ENCODE measurements at places on chromosomes 3 and 15.

- peak; percentile 71 for DNase-seq
These were observed 36.9 kb downstream of the SENP8 start for GRCh38 chr15:72155003-72155621.

DNA sequence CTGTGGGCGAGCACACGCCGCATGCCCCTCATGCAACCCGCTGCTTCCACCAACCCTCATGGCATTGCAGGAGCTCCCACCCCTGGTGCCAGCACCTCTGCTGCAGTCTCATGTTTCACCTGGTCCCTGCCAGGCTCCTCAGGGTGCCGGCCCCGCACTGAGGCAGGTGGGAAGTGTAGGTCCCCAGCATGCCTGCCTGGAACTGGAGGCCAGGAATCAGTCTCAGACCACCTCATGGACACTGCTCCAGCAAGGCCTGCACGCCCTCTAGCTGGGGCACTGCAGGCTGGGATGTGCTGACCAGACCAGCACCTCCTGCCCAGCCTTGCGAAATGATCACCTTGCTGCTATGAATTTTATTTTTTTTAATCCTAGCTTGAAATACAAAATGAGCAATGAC, 39.1 kb downstream of the OCA2 start:
- DNase-seq, result no peak

DNA sequence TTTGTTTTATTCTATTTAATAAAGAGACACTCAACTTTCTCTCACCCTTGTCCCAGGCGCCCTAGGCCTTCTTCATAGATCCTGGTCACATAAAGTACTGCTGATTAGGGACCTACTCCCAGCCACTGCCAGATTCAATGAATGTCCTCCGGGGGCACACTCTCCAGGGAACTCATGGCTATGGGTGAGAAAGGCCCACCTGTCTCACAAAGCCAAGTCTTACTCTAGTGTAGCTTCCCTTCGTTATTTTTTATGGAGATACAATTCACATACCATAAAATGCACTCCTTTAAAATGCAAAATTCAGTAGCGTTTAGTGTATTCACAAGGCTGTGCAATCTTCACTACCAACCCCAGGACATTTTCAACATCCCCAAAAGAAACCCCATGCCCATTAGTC, 87.8 kb downstream of the ADCY5 start:
- DNase-seq, result no peak

DNA sequence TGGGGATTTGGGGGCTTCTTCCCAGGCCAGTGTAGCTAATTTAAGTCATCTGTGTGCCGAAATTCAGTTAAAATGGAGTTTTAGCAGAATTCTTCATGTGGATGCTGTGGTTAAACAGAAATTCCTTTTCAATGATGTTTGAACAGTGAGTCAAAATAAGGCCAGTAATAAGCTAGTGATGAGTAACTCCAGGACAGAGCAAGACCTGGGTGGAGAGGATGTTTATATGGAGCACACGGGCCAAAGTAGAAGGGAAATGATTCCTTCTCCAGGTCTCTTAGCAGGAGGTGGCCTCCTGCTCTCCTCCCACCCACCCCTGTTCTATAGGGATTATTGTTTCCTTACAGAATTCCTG, 31.9 kb upstream of the UACA start:
- peak; percentile 91 for DNase-seq

GRCh38 chr3:39387411-39387975, 4.3 kb downstream of the SLC25A38 start:
- DNase-seq, result no peak

DNA sequence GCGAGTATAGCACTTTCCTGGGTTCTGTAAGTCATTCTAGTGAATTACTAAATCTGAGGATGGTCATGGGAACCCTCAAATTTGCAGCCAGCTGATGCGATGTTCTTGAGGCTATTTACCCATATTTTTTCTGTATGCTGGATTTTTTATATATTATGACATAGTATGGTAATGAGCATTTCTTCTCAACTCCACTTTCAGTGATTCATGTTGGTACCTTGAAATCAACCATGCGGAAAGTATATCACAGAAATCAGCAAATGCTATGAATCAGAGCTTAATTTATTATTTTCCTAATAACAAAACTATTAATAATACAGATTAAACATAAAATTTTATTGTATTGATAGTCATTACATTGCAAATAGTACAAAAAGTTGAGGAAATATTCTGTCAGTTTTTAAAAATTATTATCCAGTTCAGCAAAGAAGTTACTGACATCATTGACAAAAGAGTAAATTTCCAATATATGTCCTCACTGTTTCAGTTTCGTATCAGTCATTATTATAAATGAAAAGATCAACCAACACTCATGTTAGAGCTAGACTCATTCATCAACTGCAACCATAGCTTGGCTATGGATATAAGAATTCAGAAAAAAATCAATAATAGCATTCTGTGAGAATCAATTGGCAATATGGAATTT, 164.3 kb upstream of the SETMAR start:
- no peak for DNase-seq

- DNase-seq, result no peak
These were observed 180.2 kb upstream of the TTC14 start for GRCh38 chr3:180421721-180422120.

DNA sequence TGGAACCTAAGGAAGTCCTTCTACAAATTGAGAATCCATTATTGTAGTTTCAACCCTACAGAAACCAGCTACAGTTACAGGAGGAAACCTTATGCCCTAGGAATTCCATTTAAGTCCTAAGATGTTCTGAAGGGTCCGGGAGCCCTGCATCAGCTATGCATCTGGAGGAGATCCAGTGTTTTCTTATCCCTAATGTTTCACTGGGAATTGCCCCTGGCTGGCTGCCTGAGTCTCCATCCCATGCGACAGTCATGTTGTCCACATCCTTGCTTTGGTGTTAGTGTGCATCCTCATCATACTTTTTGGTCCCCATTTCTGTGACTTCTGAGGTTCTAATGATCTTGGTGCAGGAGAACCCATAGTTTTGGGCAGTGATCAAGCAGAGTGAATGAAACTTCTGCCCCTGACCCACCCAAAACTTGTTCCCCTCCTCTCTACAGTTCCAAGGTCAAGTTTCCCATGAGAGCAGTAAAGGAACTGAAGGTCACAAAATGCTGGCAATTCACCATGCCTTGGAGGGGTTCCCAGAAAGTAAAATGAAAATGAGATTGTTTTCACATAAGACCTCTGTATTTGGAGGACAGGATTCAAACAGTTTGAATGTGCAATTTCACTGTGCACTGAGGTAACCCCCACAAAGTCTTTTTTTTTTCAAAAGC, 121.9 kb upstream of the PHLDB2 start:
- peak; percentile 53 for DNase-seq

DNA sequence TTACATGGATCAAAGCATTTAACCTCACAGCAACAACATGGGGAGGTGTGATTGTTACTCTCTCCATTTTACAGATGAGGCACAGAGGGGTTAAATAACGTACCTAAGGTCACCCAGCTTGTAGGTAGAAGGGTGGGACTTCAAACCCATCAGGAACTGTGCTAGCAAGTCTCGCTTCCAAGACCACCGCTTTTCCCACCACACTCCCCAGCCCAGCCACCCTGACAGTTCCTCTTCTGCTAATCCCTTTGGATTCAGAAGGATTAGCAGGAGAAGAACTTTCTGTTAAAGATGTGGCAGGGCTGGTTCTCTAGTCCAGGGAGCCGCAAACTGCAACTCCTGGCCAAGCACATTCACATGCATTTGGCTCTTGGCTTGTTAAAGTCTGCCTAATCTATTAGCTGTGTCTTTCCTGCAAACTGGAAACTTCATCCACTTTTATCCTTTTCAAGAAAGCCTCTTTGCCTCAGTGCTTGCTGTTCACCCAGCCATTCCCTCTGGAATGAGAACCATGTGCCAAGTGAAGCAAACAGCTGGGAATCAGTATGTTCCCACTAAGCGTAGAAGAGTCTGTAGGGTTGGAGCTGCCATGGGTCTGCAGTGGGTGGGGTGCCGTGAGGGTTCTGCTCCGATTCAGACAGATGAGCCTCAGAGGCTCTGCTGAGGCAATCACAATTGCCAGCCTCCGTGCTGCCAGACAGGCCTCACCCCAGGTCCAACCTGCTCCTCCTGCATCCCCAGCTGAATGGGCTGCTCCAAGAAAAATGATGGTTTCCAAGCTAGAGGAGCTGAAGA, 44.6 kb downstream of the POMGNT2 start:
- DNase-seq, result peak; percentile 30

- no peak for DNase-seq
These were observed 291.5 kb upstream of the ARHGEF26 start for GRCh38 chr3:153829606-153830170.

DNA sequence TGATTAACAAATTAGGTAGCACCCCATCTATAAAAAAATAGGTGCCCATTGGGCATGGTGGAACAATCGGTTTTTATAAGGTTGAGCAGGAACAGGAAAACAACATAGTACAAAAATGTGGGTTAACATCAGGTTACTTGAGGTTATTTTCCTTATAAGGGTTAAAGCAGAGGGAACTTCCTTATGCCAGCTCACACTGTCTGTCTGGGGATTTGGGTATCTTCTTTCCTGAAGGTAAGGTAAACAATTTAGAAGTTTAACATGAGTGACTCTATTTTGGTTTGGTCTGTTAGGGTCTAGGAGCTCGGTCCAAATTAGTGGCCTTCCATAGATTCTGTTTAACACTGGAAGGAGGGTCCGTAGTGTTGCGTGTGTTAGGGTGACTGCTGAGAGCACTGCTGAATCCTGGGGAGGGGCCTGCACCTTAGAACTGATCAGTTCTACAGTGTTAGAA, 14.7 kb downstream of the CHD2 start:
- no peak for DNase-seq

DNA sequence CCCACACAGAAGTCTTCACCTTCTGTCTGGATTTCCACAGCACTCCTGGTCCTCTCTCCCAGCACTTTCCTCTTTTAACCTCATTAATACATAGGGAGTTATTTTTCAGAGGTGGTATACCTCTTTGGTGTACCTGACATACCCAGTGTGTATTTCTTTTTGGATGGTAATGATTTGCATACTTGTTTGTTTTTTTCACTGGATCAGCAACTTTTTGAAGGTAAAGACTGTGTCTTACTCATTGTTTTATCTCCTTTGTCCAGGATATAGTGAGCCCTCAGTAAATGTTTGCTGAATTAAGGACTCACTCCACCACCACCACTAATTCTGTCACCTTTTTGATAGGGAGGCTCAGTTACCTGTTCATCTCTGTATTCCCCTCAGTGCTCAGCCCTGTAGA, 52.1 kb downstream of the SACM1L start:
- DNase-seq, result no peak

DNA sequence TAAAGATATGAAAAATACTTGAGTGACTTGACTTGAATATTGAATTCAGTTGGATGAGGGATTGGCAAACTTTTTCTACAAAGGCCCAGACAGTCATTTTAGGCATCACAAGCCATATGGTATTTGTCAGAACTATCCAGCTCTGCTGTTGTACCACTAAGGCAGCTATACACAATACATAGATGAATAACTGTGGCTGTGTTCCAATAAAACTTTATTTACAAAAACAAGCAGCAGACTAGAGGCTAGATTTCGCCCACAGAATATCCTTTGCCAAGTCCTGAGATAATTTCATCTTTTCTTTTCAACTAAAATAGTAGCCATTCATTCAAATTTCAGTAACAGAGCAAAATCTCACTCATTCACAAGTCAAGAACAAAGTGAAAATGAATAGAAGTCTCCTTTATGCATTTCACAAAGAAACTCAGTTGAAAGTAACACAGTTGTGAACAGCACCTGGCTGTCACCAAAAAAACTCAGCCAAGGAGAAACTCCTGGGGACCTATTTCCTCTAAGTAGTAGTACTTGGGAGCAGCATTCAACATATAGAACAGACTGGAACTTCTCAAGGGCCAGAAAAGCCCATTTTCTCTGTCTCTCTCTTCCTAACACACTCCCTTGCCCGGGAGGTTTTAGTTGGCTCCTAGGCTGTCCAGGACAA, 56.3 kb downstream of the OSBPL10 start:
- no peak for DNase-seq

DNA sequence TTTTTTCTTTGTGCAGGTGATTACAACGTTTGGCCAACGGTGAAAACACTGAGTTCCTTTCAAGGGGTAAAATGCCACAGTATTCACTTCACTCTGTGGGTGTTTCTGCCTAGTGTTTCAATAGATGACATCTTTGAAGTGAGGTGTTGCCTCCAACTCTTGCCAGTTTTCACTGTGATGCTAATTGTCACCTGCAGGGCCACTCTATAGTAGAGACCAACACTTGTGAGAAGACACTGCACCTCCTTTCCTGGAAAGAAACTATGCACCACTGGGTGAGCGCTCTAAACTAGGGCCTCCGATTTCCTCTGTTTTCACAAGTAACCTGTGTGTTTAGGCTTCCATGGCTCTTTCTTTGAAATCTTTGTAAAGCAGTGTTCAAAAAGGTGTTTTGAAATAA, 98.3 kb downstream of the THRB start:
- DNase-seq, result no peak

DNA sequence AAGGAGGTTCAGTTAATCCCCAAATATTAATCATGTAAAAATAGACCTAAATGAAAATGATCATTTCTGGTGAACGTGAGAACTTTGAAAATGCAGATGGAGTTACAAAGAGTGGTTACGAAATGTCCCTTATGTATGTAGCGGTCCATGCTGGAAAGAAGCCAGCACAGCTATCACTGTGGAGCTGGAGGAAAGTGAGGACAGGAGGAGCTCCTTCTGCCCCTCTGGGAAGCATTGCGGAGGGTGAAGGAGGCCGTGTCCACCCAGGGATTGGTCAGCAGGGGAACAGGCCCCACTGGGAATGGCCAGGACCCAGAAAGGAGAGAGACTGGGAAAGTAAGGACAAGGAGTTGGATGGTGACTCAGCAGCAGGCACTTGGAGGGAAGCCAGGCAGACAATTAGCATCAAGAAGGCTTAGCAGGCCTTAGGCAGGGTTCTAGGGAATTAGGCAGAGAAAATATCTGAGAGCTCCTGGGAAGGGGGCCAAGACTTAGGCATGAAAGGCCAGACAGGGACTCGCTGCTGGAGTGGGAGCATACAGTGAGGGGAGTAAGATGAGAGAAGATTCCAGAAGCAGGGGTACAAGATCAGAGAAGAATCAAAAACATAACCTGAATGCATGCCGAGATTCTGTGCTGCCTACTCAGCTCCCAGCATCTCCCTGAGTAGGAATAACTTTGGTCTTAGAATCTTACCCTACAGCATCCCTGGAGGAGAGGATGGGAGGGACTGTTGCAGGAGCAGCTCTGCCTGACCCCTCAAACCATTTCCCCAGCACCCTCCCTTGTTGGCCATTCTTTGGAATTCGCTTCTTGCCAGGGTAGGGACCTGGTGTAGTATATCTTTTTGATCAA, 171.0 kb upstream of the UMPS start:
- DNase-seq, result peak; percentile 99

- peak; percentile 87 for DNase-seq
These were observed 59.0 kb upstream of the MINAR1 start for GRCh38 chr15:79373113-79373512.

DNA sequence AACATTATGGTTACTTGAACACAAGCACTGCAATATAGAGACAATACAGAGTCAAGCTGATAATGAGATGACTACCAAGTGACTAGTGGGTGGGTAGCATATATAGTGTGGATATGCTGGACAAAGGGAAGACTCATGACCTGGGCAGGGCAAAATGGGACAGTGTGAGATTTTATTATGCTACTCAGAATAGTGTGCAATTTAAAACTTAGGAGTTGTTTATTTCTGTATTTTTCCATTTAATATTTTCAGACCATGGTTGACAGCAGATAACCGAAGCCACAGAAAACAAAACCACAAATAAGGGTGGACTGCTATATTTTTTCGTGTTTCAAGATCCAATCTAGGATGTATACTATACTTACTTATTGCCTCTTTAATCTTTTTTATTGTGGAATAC, 19.6 kb downstream of the GALK2 start:
- no peak for DNase-seq

Measured in umbilical cord (tissue), 2 donors.